ENCODE measurements at places on chromosomes 5 and 9.

DNA sequence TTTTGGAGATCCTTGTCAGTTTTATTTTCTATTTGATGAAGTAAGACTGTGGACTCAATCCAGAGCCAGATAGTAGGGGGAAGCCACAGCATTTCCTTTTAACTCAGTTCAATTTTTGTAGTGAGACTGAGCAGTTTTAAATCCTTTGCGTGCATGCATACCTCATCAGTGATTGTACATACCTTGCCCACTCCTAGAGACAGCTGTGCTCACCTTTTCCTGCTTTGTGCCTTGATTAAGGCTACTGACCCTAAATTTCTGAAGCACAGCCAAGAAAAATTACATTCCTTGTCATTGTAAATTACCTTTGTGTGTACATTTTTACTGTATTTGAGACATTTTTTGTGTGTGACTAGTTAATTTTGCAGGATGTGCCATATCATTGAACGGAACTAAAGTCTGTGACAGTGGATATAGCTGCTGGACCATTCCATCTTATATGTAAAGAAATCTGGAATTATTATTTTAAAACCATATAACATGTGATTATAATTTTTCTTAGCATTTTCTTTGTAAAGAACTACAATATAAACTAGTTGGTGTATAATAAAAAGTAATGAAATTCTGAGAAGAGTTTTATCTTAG, 17.8 kb downstream of the DIMT1 start:
- DNase-seq, result no peak

GRCh38 chr5:153491038-153491744, 721 bp downstream of the GRIA1 start:
- no peak for DNase-seq

DNA sequence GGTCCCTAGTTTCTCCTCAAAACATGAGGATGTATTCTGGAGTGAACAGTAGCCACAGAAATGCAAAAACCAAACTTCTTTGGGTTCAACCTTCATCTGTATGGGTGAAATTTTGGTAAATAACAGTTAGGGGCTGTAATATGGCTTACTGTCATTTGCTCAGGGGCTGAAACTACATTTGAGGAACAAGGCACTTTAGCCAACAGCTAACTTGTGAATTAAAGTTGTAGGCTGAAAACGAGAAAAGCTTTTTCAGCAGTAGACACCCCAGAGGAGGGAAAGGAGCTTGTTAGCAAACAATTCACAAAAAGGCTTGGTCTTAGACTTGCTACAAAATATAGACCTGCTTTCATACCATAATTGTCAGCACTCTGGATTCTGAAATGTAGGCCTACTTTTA, 6.6 kb downstream of the TMEM171 start:
- no peak for DNase-seq

GRCh38 chr5:60163762-60164161, 270.2 kb upstream of the PDE4D start:
- no peak for DNase-seq

- DNase-seq, result no peak
Observed at GRCh38 chr9:135350003-135350315, 129.6 kb upstream of the PPP1R26 start.

DNA sequence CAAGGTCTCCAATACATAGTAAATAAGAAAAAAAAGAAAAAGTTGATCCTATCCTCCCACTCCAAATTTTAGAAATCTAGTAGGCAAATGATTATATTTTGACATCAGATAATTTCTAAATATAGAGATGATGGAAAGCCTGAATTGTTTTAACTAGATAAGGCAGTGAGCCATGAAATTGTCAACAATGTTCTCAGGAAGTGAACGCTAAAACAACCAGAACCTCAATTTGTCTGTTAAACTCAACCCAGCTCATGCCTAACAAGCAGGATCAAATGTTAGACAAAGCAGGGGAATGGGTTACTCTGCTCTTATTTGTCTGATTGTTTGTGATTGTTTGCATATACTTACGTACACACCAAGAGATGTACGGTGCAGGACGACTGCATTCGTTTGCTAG, 49.2 kb downstream of the ESM1 start:
- DNase-seq, result no peak

GRCh38 chr5:78781611-78782286, 133.2 kb upstream of the LHFPL2 start:
- no peak for DNase-seq

GRCh38 chr9:21141427-21141882, at the start of gene IFNW1:
Gene IFNW1, minus strand, starts transcription at chr9:21141832. Its CDS starts 262 bp downstream, at chr9:21141570.
- DNase-seq, result no peak

DNA sequence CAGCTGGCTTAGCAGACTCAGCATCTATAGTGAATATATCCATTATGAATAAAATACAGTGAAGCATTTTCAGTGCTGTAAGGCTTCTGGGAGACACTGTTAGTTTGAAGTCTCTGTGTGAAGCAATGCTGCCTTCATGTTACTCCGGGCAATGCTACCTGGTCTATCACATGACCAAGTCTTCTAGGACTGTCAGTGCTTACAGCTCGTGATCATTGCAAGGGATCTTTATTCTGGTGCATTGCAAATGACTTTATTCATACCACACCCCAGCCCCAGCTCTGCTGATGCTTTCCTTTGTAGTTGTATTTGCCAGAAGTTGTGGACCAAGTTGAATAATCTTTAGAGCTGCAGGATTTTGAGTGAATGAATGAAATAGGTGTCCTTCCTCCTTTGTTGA, 21.9 kb upstream of the NDFIP1 start:
- no peak for DNase-seq
